ENCODE measurements at places on chromosomes 2 and 18.

- DNase-seq: peak; percentile 20
These were observed 76.9 kb downstream of the WDSUB1 start for GRCh38 chr2:159209341-159210306.

- DNase-seq: no peak
These were observed 4.8 kb upstream of the TMEM37 start for GRCh38 chr2:119426801-119427395.

DNA sequence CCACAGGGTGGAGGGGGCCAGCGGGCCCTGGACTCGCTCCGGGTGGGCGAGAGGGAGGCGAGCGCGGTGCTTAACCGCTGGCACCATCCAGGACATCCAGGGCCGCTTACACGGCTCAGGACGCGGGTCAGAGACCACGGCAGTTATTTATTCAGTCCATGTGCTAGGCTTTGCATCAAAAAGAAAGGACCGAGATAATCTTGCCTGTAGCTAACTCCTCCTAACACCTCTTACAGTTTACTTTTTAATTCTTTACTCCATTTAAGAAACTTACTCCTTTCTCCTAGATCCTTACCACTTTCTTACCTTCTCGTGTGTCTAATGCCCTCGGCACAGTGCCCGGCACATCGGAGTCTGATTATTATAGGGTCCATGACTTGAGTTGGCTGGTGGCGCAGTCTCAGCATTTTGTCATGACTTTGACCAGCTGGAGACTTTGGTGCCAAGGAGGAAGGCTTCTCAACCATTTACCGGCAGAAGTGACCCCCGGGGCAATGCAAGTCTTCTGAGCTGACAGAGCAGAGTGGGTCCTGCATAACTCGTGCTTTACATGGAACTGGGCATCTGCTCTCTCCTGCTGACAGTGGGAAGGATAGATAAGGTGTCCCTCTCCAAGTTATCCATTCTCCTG, 503 bp downstream of the ANXA4 start:
- no peak for DNase-seq

- DNase-seq: no peak
These were observed 378.3 kb downstream of the MTX2 start for GRCh38 chr2:176647325-176648165.

DNA sequence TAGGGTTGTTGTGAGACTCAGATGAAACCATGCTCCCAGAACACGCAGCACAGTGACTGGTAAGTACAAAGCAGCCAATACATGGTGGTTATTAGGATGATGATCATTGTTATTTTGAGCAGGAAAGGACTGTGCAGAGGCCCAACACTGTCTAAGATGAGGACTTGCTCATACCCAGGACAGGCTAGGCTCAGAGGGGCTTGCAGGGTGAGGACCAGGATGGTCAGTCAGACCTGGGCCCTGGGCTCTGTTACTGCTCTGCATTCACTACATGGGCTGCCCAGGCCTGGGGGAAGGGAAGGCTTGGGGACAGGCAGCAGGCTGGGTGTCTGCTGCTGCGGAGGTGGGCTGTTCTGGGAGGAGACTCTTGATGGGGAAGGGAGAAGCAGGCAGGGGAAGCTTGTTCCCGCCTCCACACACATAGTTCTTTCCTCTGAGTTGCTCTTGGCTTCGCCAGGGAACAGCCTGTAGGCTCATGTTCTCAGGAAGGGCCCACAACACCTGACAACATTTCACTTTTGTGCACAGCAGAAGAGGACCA, 17.5 kb downstream of the CAPN13 start:
- DNase-seq: no peak

- no peak for DNase-seq
These were observed 29.4 kb downstream of the KATNAL2 start for GRCh38 chr18:46946656-46947282.

DNA sequence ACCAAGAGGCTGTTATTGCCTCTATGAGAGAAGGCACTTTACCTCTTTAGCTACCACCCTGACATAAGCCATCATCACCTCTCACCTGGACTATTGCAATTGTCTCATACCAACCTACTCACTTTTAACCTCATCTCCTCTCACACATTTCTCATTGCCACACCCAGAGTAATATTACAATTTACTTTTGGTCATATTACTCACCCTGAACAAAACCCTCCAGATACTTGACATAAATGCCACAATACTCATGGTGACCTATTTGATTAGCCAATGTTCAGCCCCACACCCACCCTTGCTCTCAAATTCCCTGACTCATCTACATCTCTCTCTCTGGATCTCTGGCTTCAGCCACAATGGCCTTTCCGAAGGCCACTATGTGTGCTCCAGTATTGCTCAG, 90.9 kb upstream of the CDH7 start:
- no peak for DNase-seq

GRCh38 chr18:73766910-73767515, 380.6 kb downstream of the FBXO15 start:
- no peak for DNase-seq

GRCh38 chr2:195437521-195437920, 219.5 kb upstream of the SLC39A10 start:
- no peak for DNase-seq

- no peak for DNase-seq
These were observed 63.0 kb downstream of the EIPR1 start for GRCh38 chr2:3314626-3315025.

- no peak for DNase-seq
These were observed 18.5 kb downstream of the PDCL3 start for GRCh38 chr2:100581277-100581612.

DNA sequence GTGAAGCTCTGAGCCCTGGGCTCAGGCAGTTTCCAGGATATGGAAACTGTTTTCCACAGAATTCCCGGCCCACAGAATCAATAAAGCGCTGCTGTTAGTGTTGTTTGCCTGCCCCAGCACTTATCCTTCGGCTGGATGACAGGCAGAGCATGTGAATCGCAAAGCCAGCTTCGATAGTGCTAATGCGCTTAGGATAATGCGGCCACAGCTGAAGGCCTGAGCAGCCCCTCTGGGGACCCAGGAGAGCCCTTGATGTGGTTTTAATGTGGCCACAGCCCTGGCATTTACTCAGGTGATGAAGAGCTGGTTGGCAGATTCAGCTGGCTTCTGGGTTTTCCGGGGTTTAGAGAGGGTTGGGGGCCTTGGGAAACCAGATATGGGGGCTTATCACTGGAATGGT, 23.7 kb downstream of the PCARE start:
- DNase-seq: no peak

DNA sequence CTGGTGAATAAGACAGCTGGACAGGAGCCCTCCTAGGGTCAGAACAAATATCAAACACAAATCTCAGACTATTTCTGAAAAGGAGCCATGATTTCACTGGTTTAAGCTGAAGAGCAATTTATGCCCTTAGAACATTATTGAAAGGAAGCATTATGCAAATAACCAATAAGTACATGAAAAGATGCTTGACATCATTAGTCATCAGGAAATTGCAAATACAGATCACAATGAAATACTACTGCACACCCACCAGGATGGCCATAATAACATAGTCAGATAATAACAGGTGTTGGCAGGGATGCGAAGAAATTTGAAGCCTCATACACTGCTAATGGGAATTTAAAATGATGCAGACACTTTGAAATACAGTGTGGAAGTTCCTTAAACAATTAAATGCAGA, 176.4 kb upstream of the RAB6C start:
- DNase-seq: no peak

GRCh38 chr2:100820523-100821254, 750 bp downstream of the NPAS2 start:
- no peak for DNase-seq

DNA sequence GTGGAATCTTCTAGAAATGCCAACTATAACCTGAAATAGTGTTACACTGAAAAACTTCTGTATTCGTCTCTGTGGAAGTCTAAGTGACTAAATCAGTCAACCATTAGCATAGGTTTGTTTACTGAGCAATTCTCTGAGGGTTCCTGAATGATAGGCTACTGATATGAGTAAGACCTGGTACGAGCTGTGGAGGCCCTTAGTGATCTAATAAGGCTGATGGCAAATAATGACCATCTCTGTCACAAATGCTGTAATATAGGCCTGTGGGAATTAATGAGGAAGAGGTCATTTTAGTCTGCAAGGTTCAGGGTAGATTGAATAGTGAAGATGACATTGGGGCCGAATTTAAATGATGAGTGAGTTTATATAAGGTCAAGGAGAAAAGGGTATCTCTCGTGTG, 82.5 kb downstream of the MGAT5 start:
- DNase-seq: no peak

- no peak for DNase-seq
These were observed 34.3 kb downstream of the GIGYF2 start for GRCh38 chr2:232731470-232731869.

- no peak for DNase-seq
These were observed 26.3 kb downstream of the B4GALT6 start for GRCh38 chr18:31657823-31658669.

GRCh38 chr2:26614216-26615138, 26.7 kb downstream of the CIB4 start:
- no peak for DNase-seq

DNA sequence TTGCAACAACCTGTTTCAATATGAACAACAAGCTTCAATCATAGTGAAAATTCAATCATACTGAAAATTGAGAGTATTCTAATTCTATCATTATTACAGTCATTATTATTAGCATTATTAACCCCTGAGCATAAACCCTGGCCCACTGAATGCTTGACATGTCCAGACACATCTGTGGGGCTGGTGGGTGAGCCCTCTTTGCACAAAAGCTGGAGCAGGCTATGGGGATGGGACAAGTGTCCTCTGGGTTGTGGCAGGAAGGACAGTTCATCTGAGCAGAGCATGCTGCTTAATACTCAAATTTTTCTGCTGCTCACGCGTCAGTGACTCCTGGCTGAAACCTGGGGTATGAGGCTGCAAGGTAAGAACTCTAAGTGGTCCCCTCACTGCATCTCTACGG, 451.1 kb upstream of the POU3F3 start:
- no peak for DNase-seq

DNA sequence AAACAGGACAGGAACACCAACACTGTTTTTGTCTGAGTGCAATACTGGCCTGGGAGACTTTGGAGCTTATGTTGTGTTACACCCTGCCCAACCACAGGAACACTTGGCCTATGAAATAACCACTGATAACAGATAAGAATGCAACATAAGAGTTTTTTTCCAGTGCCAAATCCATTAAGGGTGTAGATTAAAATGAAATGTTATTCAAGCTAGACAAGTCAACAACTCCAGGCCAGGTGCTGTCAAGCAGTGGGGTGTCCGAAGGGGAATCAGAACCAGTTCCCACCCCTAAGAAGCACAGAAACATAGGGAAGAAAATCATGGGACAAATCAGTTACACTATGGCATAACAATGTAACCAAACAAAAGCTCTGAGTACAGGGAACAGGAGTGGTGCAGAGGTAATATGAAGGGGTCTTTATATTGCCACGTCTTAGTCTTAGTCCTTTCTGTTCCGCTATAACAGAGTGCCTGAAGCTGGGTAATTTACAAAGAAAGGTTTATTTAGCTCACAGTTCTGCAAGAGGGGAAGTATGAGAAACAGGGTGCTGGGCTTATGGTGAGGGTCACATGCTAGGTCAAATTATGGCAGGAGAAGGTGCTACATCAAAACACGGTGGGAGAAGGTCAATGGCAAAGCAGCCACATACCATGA, 3.8 kb downstream of the AFG3L2 start:
- no peak for DNase-seq

- no peak for DNase-seq
These were observed 125.2 kb upstream of the ARL5A start for GRCh38 chr2:151953467-151953866.

- no peak for DNase-seq
These were observed 28.3 kb upstream of the UBE2E3 start for GRCh38 chr2:180952082-180952481.

DNA sequence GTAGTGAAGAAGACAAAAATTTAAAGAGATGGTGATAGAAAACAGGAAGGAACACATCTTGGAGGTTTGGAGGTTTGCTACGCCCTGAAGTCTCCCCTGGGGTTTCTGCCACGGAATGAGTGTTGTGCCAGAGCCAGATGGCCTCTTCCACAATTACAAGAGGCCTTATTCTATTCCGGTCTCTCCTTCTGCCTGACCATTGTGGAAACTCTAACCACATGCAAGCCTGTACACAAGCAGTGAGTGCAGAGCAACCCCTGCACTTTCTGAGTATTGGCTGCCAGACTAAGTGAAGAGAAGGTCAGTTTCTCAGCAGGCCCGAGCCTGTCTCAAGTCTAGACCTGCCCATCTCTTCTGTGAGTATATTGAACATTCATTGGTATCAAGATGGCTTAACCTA, 22.7 kb upstream of the MYO1B start:
- no peak for DNase-seq

- no peak for DNase-seq
These were observed 62.2 kb downstream of the GALNT14 start for GRCh38 chr2:31075941-31076590.

DNA sequence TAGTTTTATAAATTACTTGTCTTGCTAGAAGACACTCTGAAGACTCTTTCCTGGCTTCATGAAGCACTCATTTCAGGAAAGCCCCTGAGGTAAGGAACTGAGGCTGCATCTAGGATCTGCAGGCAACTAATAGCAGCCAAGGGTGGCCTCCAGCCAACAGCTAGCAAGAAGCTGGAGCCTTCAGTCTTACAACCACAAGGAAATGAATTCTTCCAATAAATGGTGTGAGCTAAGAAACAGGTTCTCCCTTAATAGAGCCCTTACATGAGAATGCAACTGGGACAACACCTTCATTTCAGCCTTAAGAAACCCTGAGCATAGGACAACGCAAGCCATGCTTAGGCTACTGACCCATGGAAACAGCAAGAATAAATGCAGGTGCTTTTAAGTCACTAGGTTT, 254.6 kb upstream of the RBBP8 start:
- DNase-seq: no peak

- DNase-seq: no peak
These were observed 720.5 kb downstream of the MBD2 start for GRCh38 chr18:53503914-53504441.

GRCh38 chr2:1648241-1649102, 95.8 kb downstream of the PXDN start:
- no peak for DNase-seq

DNA sequence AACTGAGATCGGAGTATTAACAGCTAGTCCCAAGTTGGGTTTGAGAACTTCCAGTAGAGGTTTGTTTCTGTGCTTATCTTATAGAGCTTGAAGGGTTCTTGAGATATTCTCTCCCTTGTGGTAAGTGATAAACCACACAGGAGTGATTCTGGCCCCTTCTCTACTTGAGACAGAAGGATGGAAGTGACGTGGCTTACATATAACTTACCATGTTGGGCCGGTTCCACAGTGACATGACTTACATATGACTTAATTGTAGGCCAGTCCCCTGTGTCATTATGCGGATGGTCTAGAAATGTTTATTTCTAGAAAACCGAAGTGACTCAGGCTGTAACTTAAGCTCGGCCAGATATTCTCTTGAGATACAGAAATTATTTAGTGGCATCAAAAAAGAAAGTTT, 62.7 kb downstream of the TRAPPC12 start:
- DNase-seq: no peak

GRCh38 chr2:174080672-174081121, 115.5 kb upstream of the SP3 start:
- no peak for DNase-seq

GRCh38 chr2:219049282-219049681, 8.0 kb upstream of the CFAP65 start:
- no peak for DNase-seq

- no peak for DNase-seq
These were observed 86.4 kb downstream of the XRCC5 start for GRCh38 chr2:216195565-216196029.

- DNase-seq: no peak
These were observed 160.3 kb downstream of the CSRNP3 start for GRCh38 chr2:165629776-165630175.

All from activated T-helper 1 cell treated with Interleukin-2 at 50 U/mL for 16 hours (primary cell).